ENCODE measurements at places on chromosomes 3 and 15.

- DNase-seq = peak; percentile 50
Observed at GRCh38 chr15:73887481-73887880, 14.1 kb downstream of the TBC1D21 start.

- DNase-seq = no peak
Observed at GRCh38 chr3:187770224-187770623, 25.0 kb upstream of the BCL6 start.

- DNase-seq = peak; percentile 44
Observed at GRCh38 chr3:38646630-38647029, 2.9 kb downstream of the SCN5A start.

DNA sequence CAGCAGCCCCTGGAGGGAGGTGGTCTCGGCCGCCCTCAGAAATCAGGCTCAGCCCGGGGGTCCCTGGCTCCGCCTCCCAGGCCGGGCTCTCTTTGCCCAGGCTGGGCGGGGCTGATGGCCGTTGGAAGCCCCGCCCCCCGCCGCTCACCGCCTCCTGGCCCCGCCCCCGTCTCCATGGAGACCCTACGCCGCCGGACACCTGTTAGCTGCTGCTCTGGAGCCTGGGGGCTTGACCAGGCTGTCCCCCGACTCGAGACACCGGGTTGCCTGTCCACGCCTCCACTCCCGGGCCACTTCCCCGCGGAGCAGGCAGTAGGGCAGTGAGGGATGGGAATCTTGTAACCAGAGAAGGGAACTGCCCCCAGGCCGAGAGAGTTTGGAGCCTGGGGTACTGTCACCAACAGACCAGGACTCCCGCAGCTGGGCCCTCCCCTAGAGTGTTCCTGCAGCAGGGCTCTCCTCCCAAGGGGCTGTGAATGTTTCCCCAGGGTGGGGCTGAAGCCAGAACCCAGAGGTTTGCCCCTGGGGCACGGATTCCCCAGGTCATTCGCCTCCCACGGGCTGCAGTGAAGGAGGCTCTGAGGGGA, 27.8 kb upstream of the RPL32 start:
- DNase-seq = no peak

GRCh38 chr15:89035150-89035549, 53.1 kb upstream of the ABHD2 start:
- DNase-seq = no peak

- DNase-seq = no peak
Observed at GRCh38 chr3:122484985-122485384, 29.8 kb downstream of the KPNA1 start.

DNA sequence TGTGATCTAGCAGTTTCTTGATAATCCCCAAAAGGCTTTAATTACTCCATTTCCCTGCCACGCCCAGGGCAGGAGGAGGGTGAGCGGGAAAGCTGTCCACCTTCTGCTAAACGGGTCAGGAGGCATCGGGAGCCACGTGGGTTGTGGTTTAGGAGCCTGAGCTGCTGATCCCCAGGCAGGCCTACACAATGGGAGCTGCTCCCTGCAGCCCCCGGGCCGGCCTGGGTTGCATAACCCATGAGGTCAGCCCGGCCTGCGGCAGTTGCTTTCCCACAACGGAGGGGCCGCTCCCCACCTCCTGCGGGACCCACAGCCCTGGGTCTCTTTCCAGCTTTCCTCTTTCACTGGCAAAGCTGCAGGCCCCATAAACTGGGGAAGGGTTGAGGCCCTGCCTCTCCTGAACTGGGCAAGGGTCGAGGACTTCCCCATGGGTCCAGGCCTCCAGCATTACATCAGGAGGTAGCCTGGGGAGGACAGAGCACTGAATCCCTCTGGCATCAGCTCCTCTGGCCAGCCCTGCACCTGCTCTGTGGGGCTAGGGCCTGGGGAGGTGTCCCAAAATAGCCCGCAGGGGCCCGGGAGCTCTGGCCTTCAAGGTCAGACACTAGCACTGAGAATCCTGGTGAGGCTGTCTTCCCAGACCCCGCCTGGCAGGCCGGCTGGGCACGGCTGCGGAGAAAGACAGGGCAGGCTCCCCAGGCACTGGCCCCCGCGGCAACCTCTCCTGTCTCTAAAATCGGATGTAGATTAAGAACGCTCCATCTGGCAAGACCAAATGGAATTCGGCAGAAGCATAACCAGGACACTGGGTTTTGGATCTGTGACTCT, 47.3 kb downstream of the ZDHHC19 start:
- no peak for DNase-seq

GRCh38 chr3:28081533-28081947, 159.9 kb upstream of the CMC1 start:
- DNase-seq = no peak

GRCh38 chr3:36956155-36956554, 11.3 kb upstream of the TRANK1 start:
- no peak for DNase-seq

GRCh38 chr15:33565094-33565493, 254.3 kb downstream of the RYR3 start:
- DNase-seq = no peak

GRCh38 chr3:52609316-52609815, 73.0 kb downstream of the UQCC5 start:
- DNase-seq = no peak

DNA sequence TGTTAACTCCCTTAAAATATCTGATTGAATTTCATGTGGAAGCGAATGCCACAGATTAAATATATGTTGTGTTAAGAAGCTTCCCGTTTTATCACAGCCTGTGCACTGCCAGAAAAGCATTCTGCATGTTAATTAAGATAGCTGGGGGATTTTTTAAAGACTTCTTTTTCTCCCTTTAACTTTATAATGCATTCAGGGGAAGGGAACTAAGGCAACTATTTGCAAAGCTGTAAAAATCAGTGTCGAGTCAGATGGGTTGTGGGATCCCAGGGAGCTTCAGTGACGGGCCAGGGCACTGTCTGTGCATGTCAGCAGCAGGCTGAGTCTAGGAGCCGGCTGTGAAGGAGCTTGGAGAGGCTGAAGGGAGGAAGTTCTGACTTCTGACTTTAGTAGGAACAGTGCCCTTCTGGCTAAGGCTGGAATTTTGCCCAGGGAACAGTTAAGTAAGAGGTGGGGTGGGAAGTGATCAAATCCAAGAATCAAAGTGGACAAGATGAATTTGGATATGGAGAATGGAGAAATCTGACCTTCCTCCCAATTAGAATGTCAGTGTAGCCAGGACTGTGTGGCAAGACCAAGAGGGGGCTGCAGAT, 77.7 kb downstream of the ABHD5 start:
- DNase-seq = no peak

GRCh38 chr15:80643431-80643951, 51.6 kb upstream of the ABHD17C start:
- no peak for DNase-seq

- DNase-seq = no peak
Observed at GRCh38 chr3:115325539-115325938, 178.5 kb upstream of the ZBTB20 start.

GRCh38 chr3:195182470-195182795, 88.5 kb downstream of the XXYLT1 start:
- no peak for DNase-seq

DNA sequence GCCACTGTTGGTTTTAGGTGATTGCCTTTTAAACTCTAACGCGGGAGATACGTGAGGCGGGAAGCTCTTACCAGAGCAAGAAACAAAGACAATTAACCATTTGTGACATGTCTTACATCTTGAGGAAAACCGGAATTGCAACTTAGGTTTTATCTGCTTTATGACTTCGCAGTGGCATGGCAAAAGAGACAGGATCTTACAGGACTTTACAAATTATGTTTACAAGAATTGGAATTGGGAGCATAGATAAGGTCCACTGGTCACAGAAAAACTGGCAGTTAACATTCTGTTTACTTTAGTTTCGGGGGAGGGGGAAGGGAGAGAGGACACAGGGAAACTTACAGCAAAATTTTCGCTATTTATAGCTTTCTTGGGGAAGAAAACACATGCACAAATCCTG, 1119.6 kb downstream of the ZPLD1 start:
- DNase-seq = no peak

- no peak for DNase-seq
Observed at GRCh38 chr3:72234391-72234790, 449.4 kb upstream of the PROK2 start.

DNA sequence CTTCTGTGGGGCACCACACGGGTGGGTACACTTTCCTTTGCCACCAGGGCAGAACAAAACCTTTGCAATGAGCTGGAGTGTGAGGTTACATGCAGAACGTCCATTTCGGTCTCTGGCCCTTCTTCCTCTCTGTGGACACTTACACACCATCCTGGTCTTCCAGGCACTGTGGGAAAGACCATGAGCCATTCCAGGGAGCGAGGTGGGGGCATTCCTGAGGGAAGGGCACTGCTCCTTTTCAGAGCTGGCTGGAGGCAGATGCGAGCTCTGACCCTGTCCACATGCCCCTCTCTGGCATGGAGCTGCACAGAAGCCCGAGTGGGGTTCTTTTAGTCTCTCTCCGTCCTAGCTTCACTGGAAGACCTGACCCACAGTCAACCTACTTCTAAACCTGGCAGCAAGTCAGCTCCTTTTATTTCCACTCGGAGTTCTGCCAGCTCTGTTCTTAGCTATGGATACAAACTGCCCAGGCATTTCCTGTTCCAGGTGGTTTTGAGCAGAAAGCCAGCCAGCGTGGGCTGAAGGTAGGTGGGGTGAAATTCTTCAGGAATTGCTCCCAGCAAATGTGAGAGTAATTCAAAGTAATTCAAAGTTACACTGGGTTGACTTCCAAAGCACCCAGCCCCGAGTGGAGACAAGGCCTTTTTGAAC, 281.4 kb downstream of the ADAMTS17 start:
- DNase-seq = no peak

DNA sequence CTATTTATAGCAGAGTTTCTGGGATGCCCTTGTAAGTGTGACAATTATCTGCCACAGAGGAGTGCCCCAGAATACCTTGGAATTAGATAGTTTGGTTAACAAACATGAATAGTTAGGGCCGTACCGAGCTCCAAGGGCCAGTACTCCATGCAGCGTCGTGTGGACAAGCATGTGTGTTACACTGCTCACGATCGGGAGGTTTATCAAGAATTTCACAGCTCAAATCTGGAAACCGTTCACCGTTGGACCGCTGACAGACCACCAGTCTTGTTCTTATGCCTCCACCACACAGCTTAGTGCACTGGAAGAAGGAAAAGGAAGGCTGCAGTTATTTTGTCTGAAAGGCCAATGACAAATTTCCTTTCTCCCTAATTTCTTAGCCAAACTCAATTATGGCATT, 93.7 kb downstream of the ADAMTS9 start:
- DNase-seq = no peak

DNA sequence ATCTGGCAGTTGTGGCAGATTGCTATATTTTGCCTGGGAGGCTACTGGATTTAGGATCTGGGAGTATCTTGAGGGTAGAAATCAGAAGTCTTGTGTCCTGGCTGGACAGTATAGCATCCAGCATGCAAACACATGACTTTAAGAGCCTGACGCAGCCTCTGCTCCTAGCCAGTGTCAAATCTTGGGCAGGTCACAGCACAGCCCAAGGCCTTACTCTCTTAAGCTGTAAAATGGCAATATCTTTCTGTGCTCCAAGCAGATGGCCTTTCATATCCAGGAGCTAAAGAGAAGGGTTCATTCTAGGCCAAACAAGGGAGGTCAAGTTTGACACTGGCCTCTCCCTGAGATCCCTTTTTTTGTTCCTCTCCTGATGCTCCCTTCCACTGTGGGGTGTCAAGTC, 19.8 kb upstream of the RAD18 start:
- no peak for DNase-seq

DNA sequence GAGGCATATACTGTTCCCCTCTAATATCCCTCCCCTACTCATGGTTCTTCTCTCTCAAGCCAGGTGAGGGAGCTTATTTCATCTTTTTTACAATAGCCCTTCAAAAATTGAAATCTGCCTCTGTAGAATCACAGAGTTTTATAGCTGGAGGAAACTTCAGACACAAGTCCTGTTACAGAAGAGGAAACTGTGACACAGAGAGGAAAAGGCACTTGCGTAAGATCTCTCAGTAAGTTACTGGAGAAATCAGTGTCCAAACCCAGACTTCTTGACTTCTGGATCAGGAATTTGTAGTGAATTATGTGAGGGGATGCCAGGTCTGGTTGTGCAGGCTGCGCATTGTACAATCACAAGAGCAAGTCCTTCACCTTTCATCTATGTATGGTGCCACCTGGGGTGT, 4.6 kb downstream of the FGD5 start:
- DNase-seq = no peak

DNA sequence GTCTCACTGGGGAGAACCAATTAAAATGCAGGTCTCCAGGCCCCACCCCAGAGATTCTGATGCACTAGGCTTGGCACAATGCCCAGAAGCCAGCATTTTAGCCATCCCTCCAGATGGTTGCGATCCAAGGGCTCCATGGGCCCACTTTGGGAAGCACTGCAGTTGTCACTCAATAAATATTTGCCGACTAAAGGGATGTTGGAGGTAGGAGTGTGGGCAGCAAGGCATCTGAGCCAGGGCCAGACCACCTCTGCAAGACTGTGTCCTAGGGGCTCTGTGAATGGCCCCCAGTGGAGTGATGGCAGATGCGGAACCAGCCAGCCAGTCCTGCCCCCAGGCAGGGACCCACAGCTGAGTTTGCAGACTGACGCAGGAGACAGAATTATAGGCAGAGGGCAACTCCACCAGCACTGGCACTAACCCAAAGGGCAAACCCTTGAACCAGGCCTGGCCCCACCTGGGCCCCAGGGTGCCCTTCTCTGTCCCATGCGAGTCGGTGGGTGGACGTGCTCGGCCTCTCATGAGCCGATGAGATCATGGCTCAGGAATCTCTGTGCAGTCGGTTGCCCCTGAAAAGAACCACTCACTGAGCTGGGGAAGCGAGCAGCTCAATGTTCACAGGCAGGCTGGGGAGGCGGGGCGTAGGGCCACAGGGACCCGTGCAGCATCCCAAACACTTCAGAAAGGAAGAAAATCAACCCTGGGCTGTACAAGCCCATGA, 49.7 kb downstream of the SEMA5B start:
- DNase-seq = no peak

DNA sequence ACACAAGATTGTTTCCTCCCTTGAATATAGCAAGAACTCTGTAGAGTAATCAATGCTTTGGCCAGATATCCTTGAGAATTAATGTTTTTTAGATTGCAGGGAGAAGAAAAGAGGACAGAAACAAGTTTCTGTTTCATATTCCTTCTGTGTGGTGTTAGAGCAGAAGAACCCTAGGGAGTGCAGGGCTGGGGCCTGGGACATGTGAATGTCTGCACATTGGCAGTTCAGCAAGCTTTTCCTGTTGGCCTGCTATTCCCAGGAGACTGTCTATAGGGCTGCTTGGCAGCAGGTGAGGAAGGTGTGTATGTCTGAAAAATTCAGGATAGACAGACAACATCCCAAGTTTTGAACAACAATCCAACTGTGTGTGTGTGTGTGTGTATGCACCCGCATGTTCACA, 13.6 kb upstream of the CNBP start:
- no peak for DNase-seq

DNA sequence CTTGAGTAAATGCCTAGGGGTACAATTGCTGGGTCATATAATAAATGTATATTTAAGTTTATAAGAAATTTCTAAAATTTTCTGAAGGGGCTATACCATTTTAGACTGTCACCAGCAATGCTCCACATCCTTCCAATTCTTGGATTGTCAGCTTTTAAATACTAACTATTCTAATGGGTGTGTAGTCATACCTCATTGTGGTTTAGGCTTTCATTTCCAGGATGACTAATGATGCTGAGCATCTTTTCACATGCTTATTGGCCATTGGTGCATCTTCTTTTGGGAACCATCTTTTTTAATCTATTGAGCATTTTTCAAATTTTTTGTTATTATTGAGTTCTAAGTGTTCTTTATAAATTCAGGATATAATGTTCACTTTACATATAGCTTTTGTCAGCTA, 52.5 kb upstream of the CORO2B start:
- DNase-seq = no peak

GRCh38 chr3:53845103-53845880, 927 bp downstream of the CHDH start:
- DNase-seq = peak; percentile 74

Data from left forelimb (tissue), 1 donor.